T-helper 22 cell (primary cell): ENCODE measurements at places on chromosomes 6 and 20.

DNA sequence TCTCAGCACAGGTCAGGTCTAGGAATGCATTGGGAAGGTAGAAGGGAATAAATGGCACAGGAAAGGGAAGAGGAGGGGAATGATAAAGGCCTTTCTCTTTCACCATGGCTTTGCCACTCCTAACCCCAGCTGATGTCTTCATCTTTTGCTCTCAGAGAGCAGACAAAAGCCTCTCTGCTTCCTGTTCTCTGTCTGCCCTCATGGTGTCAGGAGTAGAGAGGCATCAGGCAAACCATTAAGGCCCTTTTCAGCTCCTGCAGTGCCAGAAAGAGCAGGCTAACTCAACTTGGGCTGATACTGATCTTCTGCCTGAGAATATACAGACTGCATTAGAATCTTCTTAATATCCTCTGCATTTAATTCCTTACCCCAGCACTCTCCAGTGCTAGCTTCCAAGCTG lies 48.0 kb upstream of the STXBP5 start:
- DNase-seq = no peak

GRCh38 chr20:10673842-10674683 lies at the start of gene JAG1:
Gene JAG1 (minus strand): TSS chr20:10673999. CDS start chr20:10673530, 469 bp downstream.
- no peak for DNase-seq

DNA sequence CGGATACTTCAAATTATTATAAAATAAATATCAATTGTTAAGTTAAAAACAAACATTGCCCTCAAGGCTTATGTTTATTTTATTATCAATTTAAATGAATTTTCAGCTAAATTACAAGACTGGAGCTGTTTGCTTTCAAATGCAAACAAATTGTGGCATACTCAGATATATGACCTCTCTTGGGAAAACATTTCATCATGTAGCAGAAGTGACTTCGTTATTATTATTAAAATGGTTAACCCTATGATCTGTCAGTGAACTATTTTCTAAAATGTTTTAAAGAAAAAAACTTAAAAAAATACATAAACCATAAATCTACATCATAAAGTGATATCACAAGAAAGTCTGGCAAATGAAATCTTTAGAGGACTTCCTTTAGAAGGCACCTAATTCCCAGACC lies 72.5 kb downstream of the MAN1A1 start:
- DNase-seq = no peak

- DNase-seq = no peak
These were observed 87.0 kb downstream of the HIVEP2 start for GRCh38 chr6:142857796-142858555.

DNA sequence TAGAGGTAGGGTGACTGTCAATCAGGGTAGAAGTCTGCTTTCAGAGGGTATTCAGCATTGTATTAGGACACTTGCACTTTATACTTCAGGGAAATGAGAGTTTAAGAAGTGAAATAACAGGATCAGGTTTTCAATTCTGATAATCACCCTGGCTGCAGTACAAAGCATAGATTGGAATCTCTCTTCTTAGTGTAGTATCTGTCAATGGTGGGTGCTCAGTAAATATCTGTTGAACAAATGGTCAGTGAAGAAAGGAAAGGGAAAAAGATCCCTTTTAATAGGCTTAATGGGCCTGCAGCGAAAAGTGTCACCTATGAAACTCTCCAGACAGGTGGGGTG lies 18.7 kb downstream of the TUBB2B start:
- no peak for DNase-seq

GRCh38 chr6:88246654-88247053 lies 80.5 kb upstream of the CNR1 start:
- DNase-seq = no peak

GRCh38 chr6:116971959-116972358 lies 94.9 kb downstream of the RFX6 start:
- no peak for DNase-seq

DNA sequence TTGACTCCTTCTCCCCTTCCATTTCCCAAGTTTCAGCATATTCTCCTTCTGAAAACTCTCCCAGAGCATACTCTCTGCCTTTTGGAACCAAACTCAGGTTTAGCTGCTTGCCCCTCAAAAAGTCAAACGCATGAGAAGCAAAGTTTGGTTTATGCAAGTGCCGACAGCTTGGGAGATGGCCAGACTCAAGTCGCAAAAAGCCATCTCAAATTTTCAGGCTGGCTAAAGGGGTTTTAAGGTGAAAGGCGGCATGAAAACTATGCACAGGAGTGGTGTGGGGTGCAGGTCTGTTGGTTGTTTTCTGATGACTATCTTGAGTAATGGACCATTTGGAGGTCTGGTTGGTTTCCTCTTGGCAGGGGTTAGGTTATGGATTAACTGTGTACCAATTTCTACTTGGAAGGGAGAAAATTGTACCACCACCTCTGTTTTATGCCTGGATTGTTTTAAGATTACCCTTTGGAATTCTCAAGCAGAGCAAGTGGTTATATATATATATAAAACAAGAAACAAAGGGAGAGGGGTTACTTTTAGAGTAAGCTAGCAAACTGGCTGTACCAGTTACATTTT lies 52.4 kb upstream of the SCGN start:
- DNase-seq = no peak

- DNase-seq = no peak
These were observed 43.0 kb downstream of the FOXP4 start for GRCh38 chr6:41589223-41589622.

DNA sequence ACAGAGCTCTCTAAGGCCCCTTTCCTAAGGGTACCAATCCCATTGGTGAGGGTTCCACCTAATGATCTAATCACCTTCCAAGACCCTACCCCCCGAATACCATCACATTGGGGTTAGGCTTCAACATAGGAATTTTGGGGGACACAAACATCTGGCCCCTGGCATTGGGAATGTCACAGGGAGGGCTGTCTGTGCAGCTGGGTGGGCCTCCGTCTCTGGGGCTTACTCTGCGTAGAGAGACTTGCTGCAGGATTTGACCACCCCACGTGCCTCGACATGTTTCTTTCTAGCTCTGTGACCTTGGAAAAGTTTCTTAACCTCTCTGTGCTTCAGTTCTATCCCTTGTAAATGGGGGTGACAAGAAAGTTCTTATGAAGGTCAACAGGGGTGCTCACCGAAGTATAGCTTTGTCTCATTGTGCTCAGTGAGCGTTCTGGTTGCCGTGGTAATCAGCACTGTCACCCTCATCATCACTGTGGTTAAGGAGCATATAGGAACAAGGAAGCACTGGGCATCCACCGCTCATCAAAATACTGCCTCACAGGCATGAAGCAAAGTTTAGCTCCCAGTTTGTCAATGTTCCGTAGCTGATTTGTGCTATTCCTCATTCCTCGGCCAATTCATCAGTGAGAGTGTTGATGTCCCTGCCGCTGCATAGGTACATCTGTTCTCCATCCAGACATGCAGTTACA lies 152.8 kb downstream of the SYCP2 start:
- no peak for DNase-seq

DNA sequence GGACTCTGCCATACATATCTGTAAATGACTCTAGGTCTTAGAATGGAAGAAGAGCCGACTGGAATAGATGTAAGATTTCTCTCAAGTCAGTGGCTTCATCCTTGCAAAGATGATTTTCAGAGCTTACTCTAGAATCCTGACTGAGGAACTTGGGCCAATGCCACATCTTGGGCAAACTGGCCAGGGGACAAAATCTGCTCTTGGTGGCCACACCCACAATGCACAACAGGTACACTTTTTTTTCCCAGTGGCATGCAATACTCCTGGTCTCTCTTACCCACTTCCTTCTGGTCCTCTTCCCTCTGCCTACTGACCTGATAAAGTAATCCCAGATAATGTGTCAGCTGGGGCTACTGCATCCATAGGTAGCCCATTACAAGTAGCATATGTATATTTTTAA lies 13.4 kb downstream of the CLIC5 start:
- DNase-seq = no peak

- DNase-seq = no peak
These were observed 312.5 kb downstream of the EYA4 start for GRCh38 chr6:133553652-133554051.

DNA sequence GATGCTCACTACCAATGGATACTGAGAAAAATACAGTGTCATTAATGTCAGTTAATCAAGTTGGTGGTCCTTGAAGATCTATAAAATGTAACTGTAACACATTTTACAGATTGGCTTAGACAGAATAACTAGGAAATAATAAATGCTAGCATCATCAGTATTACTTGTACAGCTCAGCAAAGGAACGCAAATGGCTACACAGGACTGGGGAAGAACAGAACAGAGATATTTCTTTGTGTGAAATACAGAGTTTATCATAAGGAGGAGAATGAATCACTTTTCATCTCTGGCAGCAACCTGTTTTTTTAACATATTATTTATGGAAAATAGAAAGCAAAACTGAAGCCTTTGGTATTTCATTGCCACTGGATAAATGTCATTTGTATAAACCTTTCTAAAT lies 8.2 kb upstream of the QKI start:
- no peak for DNase-seq

- no peak for DNase-seq
These were observed 9.7 kb downstream of the PTCHD4 start for GRCh38 chr6:48101290-48101689.

- no peak for DNase-seq
These were observed 16.2 kb upstream of the SGK2 start for GRCh38 chr20:43542674-43543073.

DNA sequence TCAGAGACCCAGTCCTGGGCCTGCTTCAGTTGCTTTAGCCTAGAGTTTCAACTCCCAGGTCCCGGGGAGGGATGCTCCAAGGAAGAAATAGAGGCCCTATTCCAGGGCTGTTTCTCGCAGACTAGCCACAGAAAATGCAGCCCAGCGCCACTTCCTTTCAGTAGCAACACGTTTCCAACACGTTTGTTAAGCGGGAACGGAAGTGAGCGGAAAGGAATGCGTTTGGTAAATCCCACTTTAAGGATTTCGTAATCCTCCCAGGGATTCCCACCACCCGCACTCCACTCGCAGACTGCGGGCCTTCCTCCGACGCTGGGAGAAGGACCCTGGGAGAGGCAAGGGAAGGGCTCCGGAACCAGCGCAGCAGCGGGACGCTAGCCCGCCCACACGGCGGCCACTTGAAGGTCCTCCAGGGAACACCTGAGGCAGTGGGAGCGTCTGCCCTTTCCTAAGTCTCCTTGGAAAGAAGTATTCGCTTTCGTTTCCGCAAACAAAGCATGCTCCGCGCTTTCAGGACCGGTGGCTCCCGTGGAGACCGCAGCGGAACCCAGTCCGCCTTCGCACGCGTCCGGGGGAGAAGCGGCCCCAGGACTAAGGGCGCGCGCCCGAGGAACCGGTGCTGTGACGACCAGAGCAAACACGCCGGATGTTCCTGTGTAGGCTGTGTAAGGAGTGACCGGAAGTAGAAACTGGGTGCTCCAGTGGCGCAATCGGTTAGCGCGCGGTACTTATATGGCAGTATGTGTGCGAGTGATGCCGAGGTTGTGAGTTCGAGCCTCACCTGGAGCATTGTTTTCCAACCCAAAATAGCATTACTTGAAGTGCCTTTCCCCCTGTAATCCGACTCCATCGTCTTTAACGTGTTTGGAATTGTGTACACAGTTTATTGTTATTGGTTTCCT lies 227.6 kb upstream of the PRSS16 start:
- DNase-seq = no peak

DNA sequence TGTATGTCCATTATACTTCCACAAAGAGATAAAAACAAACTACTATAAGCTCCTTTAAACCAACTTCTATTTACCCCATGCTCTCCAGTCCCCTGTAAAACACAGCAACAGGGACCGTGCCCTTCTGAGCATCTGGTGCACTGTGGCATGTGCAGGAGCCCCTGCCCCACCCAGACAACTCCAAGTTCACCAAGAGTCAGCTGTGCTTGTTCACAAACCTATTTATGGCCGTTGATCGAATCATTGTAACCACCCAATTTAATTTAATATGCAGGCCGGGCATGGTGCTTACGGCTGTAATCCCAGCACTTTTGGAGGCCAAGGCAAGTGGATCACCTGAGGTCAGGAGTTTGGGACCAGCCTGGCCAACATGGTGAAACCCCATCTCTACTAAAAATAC lies 13.7 kb upstream of the BLCAP start:
- DNase-seq = no peak

DNA sequence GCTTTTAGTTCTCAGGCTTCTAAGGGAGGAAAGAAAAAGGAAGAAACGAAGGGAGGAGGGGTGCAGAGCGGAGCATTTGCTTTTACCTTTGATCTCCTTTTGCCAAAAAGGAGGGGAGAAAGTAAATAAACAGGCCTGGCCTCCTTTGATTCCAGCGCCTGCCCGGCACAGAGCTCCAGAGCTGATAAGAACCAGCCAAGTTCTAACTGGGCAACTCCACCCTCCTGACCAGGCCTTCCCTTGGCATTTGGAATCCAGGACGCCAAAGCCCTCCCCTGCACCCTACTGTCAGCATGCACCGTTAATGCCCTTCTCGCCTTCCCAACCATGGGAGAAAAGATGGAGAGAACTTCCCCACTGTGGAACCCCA lies 120.8 kb upstream of the PTPN1 start:
- no peak for DNase-seq

GRCh38 chr6:35043381-35044130 lies 97.6 kb downstream of the TCP11 start:
- DNase-seq = no peak

DNA sequence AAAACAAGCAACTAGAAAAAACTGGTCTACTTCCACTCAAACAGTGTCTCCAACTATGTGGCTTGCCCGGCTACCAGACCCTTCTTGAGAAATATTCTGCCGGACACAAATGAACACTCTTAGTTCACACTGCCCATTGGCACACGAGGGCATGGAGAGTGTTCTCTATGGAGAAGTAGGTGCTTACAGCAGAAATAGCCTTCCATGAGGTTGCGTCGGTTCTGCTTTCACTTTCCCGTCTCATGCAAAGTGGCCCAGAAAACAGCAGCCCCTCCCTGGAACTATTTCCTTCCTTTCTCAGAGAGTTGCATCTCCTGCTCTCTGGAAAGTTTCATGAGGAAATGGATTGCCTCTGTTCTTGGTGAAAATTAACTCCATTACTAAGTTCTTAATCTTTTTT lies 9.5 kb upstream of the HLA-DOA start:
- DNase-seq = no peak

- DNase-seq = no peak
These were observed 76.8 kb downstream of the OLIG3 start for GRCh38 chr6:137417396-137417795.
